ENCODE measurements at places on chromosomes 5 and 9. TPM values are rescaled to one million over a fixed set of nuclear protein-coding genes. Genes with fewer than 3 reads are reported as not detected.

- no peak for DNase-seq
Observed at GRCh38 chr5:147780924-147781573, 1.5 kb downstream of the JAKMIP2 start.

Gene SCGB3A2
- not detected for total RNA-seq

Gene SPIN1
- 93.0 TPM for total RNA-seq

Gene PCDHB9
- 0.71 TPM for total RNA-seq

DNA sequence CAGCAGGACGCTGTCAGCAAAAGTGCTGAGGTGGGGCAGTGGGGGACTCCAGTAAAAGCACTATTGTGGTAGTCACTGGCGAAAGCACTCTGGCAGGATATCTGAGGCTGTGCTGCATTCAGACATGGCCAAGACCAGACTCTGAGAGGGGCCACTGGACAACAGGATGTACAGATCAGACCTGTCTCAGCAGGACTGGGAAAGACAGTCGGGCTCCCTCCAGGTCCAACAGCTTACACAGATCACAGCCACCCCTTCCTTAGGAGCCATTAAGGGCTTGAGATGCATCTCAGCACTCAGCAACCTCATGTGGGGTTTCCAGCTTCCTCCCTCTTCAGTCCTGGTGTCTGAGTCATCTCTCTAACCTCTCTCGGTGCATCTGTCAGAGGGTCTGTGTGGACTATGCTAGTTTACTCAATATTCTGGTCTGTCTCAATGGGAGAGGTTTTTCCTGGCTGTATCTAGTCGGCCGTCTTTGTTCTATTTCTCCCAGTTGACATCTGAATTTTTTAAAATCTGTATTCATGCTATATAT lies 154.5 kb downstream of the CWC27 start:
- no peak for DNase-seq

GRCh38 chr9:2284770-2285169 lies 269.6 kb downstream of the SMARCA2 start:
- DNase-seq, result no peak

- peak; percentile 75 for DNase-seq
Observed at GRCh38 chr5:147169399-147169798, 65.4 kb upstream of the STK32A start.

- DNase-seq, result no peak
Observed at GRCh38 chr9:105711867-105712266, 17.5 kb downstream of the TMEM38B start.

GRCh38 chr5:103375350-103375749 lies 116.8 kb downstream of the MACIR start:
- DNase-seq, result peak; percentile 14

GRCh38 chr5:179403426-179404147 lies 58.3 kb upstream of the ADAMTS2 start:
- no peak for DNase-seq

Gene CDH9
- total RNA-seq, result not detected

DNA sequence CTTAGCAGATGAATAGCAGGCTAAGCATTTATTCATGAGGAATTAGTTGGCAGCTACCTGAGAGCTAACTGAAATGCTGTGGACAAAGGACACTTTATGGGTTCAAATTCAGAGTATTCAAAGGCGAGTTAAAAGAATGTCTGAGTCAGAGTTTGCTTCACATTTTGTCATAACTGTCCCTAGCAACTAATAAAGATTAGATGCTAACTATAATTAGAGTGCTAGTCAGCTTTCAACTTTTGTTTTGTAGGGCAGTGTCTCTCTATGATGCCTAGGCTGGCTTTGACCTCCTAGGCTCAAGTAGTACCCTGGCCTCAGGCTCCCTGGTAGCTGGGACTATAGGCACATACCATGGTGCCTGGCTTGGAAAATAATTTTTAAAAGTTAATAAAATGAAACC lies 4.6 kb downstream of the SMC5 start:
- no peak for DNase-seq

Gene DMGDH
- total RNA-seq, result 2.9 TPM

GRCh38 chr9:132806306-132806705 lies 71.8 kb downstream of the AK8 start:
- no peak for DNase-seq

DNA sequence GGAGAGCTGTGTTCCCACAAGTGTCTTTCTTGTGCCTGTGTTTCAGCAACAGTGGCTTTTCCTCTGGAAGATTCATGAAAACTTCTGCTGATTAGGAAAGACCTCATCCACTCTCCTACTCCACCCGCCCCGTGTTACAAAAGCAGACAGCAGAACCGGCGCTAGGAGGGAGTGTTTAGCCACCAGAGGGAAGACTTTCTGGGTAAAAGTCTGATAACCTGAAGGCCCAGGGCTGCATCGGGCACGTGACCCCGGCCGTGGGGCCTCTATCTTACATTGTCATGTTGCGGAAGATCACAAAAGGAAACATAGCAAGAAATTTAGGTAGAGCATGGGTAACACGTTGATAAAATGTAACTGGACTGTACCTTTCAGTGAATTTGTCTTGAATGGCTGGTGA lies 32.0 kb upstream of the DMRT2 start:
- no peak for DNase-seq

- no peak for DNase-seq
Observed at GRCh38 chr5:35908228-35908627, 30.2 kb downstream of the CAPSL start.

GRCh38 chr9:128127568-128127989 lies at the start of gene PTGES2:
Gene PTGES2, minus strand, starts transcription at chr9:128127729. Its CDS starts 12 bp downstream, at chr9:128127717.
- DNase-seq, result no peak

Measured in kidney epithelial cell (primary cell).